Aorta (tissue), 5 donors: ENCODE measurements at places on chromosomes 3 and 15. TPM values are rescaled to one million over a fixed set of nuclear protein-coding genes. Genes with fewer than 3 reads are reported as not detected.

Gene LINGO1
- 2.1 TPM for total RNA-seq

Gene CCK
- total RNA-seq, result not detected

Gene MITF
- 28.4 TPM for total RNA-seq

- H3K36me3 ChIP-seq, result no peaks in the 10 kb centered on the region
- no peaks in the 10 kb centered on the region for H3K4me1 ChIP-seq
- H3K4me3 ChIP-seq, result no peak overlapping the region
- H3K27ac ChIP-seq, result no peak overlapping the region
- H3K27me3 ChIP-seq, result no peaks in the 10 kb centered on the region
Observed at GRCh38 chr3:36542186-36542585, 161.9 kb downstream of the STAC start.

- H3K36me3 ChIP-seq, result no peaks in the 10 kb centered on the region
- H3K4me3 ChIP-seq, result no peak overlapping the region
- no peaks in the 10 kb centered on the region for H3K27me3 ChIP-seq
- no peaks in the 10 kb centered on the region for H3K4me1 ChIP-seq
- H3K27ac ChIP-seq, result no peak overlapping the region
Observed at GRCh38 chr15:100757661-100758060, 122.0 kb upstream of the ALDH1A3 start.

DNA sequence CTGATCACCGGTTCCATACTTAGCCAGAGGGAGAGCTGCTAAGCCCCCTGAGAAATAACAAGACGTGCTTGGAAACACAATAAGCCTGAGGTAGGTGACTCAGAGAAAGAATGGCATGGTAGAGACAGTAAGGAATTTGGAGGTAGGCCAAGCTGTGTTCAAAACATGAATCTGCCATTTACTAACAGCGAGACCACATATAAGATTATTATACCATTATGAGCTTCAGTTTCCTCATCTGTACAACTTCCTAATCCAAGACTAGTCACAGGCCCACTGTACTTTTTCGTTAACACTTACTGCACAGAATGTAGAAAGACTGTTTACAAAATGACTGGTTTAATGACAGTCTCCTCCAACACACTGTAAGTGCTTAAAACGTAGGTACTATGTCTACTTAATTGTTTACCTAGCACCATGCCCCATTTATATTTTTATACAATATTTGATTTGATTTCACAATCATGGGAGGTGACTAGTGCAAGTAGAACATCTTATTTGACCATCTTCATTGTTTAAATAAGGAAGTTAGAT is 25.7 kb downstream of the ATOSA start:
- DNase-seq, result no peak
- H3K36me3 ChIP-seq, result no peaks in the 10 kb centered on the region
